NCI-H1092 treated with DMSO at 0.1 percent for 48 hours (cell line): ENCODE measurements at places on chromosomes 4 and X.
A peak's percentile ranks its signal among the peaks of the same experiment; 100 is the strongest.

DNA sequence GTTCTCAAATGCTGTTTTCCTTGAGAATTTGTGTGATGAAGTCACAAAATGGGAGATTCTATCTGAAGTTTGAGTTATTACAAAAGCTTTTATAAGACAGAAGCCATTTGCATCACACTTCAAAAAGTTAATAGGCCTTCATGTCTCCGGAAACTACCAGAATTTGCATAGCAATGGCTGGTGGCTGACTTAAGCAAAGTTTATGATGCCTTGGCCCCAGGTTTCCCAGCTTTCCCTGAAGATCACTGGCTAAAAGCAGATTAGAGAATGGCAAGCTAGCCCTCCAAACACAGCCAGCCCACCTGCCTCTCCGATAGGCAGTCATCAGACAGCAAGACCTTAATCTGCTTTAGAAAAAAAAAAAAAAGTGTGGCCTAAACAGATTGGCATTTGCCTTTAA lies 197.8 kb downstream of the HS3ST1 start:
- no peak for DNase-seq

GRCh38 chr4:96154676-96155075 lies 314.8 kb downstream of the PDHA2 start:
- DNase-seq = no peak

- peak; percentile 96 for DNase-seq
These were observed at the start of gene RTL5 for GRCh38 chrX:72131317-72132294. Gene RTL5 (minus strand): TSS chrX:72131915.

DNA sequence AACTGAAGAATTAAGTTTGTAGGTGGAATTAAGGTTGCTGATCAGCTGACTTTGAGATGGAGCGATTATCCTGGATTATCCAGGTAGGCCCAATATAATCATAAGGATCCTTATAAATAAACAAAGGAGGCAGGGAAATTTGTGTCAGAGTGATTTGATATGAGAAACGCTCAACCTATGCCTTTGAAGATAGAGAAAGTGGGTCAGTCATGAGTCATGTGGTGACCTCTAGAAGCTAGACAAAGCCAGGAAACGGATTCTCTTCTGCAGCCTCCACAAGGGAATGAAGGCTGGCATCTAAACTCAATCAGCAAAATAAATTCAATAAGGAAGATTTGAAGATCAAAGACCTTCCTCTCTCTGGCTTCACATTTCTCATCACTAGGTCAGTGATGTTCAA lies 41.5 kb upstream of the SMIM10 start:
- no peak for DNase-seq

- DNase-seq = no peak
These were observed 276.4 kb downstream of the PDGFC start for GRCh38 chr4:156695163-156695562.

GRCh38 chrX:97398030-97398551 lies 514.4 kb downstream of the RPA4 start:
- DNase-seq = no peak

- DNase-seq = peak; percentile 48
These were observed 995 bp downstream of the SMARCA5 start for GRCh38 chr4:143514497-143514896.

- no peak for DNase-seq
These were observed 1.2 kb downstream of the TFE3 start for GRCh38 chrX:49041744-49042580.

- no peak for DNase-seq
These were observed 38.4 kb upstream of the PDLIM3 start for GRCh38 chr4:185573651-185574199.

- DNase-seq = no peak
These were observed 20.0 kb downstream of the UBE2D3 start for GRCh38 chr4:102807345-102807744.

DNA sequence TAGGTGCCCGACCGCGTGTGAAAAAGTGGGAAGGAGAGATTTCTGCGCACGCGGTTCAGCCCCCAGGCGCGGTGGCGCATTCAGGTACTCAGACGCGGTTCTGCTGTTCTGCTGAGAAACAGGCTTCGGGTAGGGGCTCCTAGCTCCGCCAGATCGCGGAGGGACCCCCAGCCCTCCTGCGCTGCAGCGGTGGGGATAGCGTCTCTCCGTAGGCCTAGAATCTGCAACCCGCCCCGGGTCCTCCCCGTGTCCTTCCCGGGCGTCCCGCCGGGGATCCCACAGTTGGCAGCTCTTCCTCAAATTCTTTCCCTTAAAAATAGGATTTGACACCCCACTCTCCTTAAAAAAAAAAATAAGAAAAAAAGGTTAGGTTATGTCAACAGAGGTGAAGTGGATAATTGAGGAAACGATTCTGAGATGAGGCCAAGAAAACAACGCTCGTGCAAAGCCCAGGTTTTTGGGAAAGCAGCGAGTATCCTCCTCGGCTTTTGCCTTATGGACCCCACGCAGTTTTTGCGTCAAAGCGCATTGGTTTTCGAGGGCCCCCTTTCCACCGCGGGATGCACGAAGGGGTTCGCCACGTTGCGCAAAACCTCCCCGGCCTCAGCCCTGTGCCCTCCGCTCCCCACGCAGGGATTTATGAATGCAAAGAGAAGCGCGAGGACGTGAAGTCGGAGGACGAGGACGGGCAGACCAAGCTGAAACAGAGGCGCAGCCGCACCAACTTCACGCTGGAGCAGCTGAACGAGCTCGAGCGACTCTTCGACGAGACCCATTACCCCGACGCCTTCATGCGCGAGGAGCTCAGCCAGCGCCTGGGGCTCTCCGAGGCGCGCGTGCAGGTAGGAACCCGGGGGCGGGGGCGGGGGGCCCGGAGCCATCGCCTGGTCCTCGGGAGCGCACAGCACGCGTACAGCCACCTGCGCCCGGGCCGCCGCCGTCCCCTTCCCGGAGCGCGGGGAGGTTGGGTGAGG lies 3.7 kb downstream of the SHOX start:
- DNase-seq = no peak

- DNase-seq = no peak
These were observed 35.8 kb downstream of the CPEB2 start for GRCh38 chr4:15037923-15038541.

- DNase-seq = no peak
These were observed 42.7 kb downstream of the SH3RF1 start for GRCh38 chr4:169228076-169228475.

DNA sequence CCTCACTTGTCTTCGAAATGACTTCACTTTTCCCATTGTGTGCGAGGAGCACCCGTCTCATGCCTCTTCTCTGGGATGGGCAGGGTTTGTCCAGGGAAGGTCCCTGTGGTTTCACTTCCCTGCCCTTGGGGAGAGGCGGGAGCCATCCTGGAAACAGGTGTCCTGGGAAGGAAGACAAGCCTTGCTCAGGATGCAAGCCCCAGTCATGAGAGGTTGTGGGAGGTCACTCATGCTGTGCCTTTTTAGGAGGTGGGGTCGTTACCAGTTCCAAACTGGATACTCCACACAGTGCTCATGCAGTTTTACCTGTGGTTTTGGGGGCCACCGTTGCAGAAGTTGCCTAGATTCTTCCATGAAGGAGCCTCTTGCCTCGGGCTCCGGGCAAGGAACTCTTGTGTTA lies 3.8 kb downstream of the RGS12 start:
- DNase-seq = no peak

DNA sequence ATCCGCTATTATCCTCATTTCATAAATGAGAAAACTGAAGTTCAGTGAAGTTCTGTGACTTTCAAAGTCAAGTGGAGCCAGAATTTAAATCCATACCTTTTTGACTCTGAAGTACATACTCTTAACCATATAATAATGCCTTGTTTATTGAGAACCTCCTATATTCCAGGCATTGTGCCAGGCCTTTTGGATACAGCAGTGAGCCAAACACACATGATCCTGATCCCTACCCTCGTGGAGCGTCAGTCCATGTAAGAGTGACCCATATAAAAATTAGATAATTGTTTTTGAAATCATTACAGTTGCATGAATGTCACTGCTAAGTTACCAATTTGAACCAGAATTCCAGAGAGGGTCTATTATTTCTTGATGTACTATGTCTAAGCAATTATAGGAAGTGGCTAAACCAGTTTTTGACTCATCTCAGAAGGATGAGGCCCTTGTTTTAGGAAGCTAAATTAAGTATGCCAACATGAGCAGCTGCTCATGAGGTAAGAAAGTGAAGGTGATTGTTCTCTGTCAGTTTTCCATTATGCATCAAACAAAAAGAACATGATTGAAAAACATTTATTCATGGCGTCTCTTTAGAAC lies 289.5 kb downstream of the GLUD2 start:
- no peak for DNase-seq

DNA sequence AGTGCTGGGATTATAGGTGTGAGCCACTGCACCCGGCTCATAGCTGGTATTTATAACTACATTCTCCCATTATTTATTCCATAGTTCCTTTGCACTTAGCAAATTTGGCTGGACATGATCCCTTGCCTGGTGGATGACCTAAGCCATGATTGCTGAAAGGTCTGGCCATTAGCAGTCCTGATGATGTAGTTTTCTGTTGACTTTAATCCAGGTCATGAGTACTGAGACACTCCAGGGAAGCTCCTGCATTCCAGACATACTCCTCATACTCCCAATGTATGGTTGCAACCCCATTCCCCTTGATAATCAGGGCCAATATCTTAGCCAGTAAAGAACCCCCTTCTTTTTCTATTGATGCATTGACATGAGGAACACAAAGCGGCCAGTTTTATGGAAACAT lies 24.4 kb upstream of the MGST2 start:
- DNase-seq = no peak

- DNase-seq = no peak
These were observed 54.6 kb upstream of the MCF2 start for GRCh38 chrX:139762400-139763183.

GRCh38 chrX:15356444-15356843 lies 21.1 kb upstream of the PIGA start:
- DNase-seq = no peak

- no peak for DNase-seq
These were observed 26.5 kb upstream of the MANBA start for GRCh38 chr4:102787096-102787881.

GRCh38 chr4:77193046-77193445 lies 36.0 kb downstream of the CCNG2 start:
- DNase-seq = no peak

- DNase-seq = no peak
These were observed 99.8 kb downstream of the PTCHD1 start for GRCh38 chrX:23434356-23434884.

GRCh38 chr4:180407275-180407885 lies 1835.8 kb upstream of the TENM3 start:
- no peak for DNase-seq

DNA sequence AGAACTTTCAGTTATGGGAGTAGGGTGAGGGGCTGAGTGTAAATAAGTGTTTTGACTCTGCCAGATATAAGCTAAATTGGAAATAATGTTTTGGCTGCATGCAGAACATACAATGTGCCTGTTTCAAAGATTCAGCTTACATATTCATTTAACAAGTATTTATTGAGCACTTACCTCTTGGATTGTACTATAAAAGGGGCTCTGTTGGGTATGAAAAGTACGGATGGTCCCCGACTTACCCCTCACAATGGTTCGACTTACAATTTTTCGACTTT lies 799 bp upstream of the AIFM1 start:
- DNase-seq = no peak

DNA sequence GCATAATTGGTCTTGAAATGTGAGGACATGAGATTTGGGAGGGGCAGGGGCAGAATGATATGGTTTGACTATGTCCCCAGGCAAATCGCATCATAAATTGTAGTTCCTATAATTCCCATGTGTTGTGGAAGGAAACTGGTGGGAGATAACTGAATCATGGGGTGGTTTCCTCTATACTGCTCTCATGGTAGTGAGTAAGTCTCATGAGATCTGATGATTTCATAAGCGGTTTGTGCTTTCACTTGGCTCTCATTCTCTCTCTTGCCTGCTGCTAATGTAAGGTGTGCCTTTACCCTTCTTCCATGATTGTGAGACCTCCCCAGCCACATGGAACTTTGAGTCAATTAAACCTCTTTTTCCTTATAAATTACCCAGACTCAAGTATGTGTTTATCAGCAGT lies 2595.9 kb downstream of the PCDH7 start:
- DNase-seq = no peak

- DNase-seq = no peak
These were observed 48.2 kb upstream of the PASD1 start for GRCh38 chrX:151515237-151515636.

- DNase-seq = no peak
These were observed 1095.2 kb upstream of the POU3F4 start for GRCh38 chrX:82412858-82413257.

DNA sequence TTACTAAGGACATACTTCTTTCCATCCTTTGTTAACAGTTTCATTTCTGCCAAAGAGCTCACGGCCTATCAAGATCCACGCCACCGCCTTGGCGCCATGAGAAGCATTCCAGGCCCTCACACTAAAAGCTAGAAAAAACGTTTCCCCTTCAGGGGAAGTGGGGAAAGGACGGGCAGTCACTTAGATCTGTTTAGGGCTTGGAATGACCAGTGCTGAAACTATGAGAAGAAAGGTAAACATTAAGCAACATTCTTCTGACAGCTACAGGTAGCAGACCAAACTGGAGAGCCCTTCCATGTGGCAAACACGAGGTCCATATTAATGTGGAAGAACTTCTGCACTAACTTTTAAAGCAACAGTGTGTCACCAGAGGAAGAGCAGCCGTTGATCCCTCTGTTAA lies 146.7 kb downstream of the SH3KBP1 start:
- no peak for DNase-seq

DNA sequence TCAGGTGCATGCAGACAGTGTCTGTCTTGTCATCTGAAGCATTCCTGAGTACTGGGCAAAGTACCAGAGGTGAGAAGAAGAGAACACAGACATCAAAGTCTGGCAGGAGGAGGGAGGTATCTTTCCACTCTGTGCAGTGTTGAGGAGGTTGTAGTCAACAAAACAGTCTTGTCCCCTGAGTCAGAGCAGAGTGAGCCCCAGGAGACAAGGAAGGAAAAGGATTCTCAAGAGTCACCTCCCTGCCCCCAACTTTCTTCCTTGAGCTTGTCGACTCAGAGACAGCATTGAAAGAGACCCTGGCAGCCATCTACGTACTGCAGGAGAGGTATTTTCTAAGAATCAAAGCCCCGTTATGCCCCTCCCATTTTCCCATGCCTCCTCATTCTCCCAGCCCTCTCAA lies 4.4 kb upstream of the SRPX start:
- DNase-seq = no peak

DNA sequence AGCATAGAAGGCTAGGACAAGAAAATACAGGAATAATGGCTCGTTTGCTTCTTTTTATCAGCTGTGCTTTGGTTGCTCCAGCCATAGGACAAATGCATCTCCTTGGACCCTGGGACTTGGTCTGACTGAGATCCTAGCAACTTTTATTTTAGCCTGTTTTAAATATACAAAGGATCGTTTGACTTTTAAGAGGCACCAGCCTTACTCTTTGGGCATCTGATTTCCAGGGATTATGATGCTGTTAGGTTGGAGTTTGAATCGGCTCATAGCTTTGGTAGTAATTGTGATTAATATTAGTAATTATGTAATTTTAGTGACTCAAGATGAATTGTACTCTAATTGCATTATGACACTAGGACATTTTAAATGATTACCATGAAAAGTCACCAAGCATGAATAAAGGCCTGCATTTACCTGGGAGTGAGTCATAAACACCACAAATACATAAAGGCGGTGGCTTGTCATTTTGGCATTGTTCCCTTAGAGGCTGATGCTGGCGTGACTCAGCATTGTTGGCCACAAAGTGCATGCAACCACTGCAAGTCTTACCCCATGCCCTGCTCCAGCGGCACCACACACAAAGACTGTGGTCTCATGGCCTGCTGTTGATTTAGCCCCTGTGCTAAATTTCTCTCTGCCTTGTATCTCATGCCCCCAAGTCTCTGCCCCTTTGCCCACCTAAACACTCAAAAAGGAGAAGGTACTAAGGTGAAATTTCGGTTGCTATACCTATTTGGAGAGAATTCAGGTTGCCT lies 12.4 kb downstream of the GPAT3 start:
- DNase-seq = no peak

- no peak for DNase-seq
These were observed 72.6 kb upstream of the SLC4A4 start for GRCh38 chr4:71266090-71266794.
